M059J (cell line): ENCODE measurements at places on chromosomes 6 and 20.
A peak's percentile ranks its signal among the peaks of the same experiment; 100 is the strongest.

GRCh38 chr6:112636650-112637262, 289.6 kb downstream of the RFPL4B start:
- peak; percentile 79 for DNase-seq

DNA sequence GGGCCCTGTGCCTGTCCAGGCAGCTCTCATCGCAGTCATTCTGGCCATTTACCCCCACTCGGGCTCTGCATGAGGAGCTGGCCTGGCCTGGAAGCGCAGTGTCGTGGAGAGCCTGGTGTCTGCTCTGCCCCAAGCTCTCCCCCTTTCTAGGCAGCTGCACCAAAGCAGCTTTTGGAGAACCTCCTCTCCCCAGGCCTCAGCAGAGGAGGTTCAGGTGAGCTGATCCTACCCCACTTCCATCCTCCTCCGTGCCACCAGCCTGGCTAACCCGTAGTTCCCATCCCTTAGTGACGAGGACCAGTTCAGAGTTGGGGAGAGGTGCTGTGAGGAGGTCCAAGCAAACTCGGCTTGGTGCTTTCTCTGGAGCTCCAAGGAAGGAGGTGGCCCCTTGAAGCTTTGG, 30.5 kb upstream of the PHACTR3 start:
- no peak for DNase-seq

- DNase-seq: no peak
These were observed 72.4 kb upstream of the KIF25 start for GRCh38 chr6:167925026-167925425.

DNA sequence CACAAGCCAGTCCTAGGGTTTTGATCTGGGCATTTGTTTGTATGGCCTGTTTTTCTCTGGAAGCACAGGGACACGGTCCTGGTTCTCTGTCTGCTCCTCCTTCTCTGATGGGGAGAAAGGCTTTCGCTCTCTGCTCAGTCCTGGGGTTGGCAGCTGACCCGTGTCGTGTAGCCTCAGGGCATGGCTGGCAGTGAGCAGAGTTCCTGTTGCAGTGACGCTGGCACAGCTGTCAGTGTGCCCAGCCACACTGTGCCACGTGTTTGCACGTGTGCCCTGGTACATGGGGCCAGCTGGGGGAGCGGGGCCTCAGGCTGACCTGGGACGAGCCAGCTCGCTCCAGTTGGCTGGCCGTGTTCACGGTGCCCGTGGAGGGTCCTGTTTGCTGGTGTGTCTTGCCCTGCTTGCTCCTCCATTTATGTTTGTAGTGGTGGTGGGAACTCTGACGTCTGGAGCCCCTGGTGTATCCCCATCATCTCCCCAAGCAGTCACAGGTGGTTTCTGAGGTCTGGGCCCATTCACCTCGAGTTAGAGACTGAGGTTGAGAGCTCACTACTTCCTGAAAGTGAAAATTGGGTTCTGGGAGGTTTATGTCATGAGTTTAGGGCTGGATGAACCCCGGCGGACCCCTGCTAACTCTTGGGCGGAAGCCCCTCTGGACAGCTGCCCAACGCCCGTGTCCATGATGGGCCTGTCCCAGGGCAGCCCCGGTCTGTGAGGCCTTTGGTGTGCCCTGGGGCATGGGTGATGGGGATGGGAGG, 10.2 kb upstream of the DNAJC5 start:
- DNase-seq: peak; percentile 27

GRCh38 chr20:17560344-17561074, 9.4 kb upstream of the DSTN start:
- DNase-seq: no peak
